Left colon (tissue), 2 donors: ENCODE measurements at places on chromosomes 16 and 17.

GRCh38 chr16:66834746-66835145 is 4.0 kb upstream of the NAE1 start:
- DNase-seq, result no peak

DNA sequence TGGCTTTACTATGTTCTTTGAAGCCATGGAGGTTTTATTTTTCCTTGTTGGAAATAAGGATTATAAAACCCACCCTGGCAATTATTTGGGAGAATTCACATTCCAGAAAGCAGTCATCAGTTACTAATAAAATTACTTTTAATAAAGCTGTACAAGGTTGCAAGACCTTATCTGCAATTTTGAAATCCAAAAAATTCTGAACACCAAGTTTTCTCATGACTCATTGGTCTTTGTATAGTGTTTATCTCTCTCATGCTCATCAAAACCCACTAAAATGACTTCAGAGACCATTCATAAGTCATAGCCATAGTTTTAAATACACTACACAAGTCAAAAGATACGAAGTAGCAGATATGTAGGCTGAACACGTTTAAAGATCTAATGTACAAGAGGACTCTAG is 6.0 kb upstream of the KRT38 start:
- DNase-seq, result no peak

DNA sequence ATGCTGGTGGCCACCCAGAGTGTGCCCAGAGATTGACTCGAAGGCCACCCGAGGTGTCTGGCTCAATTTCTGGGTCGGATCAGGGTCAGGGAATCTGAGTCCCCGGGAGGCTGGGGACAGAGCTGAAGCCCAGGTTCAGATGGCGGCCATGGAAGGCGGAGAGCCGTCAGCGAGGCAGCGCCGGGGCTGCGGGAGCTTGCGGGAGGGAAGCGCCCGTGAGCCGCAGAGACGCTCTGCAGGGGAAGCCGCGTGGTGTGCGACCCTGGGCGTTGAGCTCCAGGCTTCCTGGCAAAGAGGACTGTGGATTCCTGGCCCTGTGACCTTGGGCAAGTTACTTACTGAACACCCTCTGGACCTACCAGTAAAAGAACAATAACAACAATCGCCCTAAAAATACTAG is 518 bp upstream of the SPATA22 start:
- DNase-seq, result no peak

DNA sequence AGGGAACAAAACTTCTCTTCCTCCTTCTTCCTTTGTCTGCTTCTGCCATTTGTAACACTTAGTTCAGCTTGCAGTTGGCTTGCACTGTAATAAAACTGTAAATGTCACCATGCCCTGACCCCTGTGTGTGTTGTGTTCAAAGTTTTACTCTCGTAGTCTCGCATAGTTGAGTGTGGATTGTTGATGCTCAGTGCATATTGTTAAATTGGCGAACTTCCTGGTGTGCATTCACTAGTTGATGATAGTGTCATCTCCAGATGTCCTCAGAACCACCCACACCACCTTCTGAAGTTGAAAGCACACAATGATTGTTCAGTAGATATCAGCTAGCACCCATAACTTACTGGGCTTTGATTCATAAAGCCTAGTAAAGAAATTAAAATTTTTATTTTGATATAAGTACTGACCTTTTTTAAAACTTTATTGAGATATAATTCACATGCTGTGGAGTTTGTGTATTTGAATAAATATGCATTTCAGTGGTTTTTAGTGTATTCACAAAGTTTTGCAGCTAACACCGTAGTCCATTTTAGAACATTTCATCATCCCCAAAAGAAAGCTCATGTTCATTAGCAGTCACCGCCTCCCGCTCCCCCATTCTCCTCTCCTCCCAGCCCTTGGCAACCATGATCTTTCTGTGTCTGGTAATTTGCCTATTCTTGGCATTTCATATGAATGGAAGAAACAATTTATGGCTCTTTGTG is 25.0 kb downstream of the USP10 start:
- no peak for DNase-seq

DNA sequence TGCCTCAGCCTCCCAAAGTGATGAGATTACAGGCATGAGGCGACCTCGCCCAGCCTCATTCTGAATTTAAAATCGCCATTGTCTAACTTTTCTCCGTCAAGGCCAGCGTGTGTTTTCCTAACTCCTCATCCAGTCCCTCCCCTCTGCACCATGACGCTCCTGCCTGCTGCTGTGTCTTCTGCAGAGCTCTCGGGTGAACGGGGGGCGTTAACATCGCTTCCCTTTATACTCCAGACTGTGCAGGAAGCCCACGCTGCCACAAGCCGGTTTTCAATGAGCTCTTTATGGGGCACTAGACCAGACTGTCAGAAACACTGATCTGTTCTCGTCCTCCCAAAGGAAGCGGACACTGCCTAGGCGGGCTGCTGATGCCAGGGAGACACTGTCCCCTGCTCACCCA is 13.2 kb downstream of the AANAT start:
- no peak for DNase-seq

- DNase-seq, result no peak
Observed at GRCh38 chr16:30964574-30965226, 7.1 kb downstream of the SETD1A start.

GRCh38 chr16:66113223-66113622 is 253.3 kb upstream of the CDH5 start:
- DNase-seq, result no peak

DNA sequence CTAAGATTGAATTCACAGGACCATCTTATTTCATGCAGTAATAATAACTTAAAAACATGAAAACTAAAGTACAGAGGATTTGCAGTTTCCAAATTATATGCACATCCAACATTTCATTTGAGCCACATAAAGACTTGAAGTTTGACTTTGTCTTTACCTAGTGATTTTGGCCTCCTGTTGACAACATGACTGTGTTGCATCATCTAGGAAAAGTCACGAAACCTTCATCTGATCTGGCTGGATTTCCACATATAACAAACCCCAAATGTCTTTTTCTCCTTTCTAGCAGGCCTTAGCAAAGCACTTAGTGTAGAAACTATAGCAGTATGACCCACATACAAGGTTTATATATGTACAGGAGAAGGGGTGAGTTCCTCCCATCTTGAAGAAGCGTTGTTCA is 406.5 kb upstream of the CDH5 start:
- no peak for DNase-seq

- DNase-seq, result no peak
Observed at GRCh38 chr16:53715023-53715384, 11.0 kb downstream of the FTO start.

DNA sequence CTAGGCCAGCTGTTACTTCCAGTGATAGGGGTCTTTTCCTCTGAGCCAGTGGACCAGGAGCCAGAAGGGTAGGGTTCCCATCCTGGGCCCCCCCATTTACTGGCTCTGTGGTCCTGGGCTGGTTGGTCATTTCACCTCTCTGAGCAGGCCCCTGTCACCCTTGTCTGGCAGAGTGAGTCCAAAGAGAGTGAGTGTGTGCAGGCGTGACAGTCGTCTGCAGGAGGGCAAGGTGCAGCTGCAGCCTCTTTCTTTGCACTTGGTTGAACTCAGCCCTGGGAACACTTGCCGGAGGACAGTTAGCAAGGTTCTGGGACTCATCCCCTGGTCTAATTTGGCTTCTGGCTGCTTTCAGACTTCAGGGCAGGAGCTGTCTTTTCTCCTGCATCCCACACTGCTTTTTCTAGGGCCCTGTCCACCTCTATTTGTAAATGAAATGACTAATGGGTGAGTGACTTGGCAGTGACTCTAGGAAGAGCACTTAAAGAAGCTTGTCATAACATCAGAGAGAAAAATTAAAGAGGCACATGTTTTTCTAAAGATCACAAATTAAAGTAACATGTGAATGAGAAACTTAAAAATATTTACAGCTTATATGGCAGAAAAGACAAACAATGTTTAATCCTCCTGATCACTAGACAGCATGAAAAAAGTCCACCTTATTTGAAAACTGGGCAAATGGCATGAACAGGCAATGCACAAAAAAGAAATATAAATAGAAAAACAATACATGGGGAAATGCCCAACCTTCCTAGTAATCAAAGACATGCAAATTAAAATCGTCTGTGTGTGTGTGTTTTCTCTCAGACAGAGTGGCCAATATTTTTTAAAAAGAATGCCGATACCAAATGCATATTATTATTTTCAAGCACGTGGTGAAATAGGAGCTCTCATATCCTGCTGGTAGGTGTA is 137.5 kb downstream of the NTN1 start:
- no peak for DNase-seq

- no peak for DNase-seq
Observed at GRCh38 chr16:86322283-86322682, 188.0 kb upstream of the FOXF1 start.

- DNase-seq, result no peak
Observed at GRCh38 chr17:51375771-51376170, 115.4 kb downstream of the UTP18 start.

- peak; percentile 28 for DNase-seq
Observed at GRCh38 chr17:16820161-16820877, 130.3 kb downstream of the CCDC144A start.

DNA sequence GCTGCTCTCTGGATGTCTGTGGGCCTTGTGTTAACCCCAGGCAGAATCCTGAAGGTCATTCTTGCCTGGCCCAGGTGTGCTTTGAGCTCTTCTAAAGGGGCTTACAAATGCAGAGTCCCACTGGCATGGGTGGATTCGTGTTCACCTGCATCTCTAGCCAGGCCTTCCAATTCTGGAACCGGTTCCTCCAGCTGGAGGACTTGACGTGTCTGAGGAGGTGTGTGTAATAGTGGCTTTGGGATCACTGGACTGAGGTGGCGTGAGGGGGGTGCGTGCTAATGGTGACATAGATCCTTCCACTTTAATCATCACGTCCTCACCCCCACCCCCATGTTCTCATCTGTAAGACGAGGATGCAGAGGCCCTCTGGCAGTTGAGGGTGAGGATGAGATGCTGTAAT is 4.8 kb downstream of the GSE1 start:
- DNase-seq, result no peak
